ENCODE measurements at places on chromosomes 2 and 18. TPM values are rescaled to one million over a fixed set of nuclear protein-coding genes. Genes with fewer than 3 reads are reported as not detected.
A peak's percentile ranks its signal among the peaks of the same experiment; 100 is the strongest.

- no peak for DNase-seq
Measured at GRCh38 chr2:23015651-23016200, 369.3 kb upstream of the KLHL29 start.

DNA sequence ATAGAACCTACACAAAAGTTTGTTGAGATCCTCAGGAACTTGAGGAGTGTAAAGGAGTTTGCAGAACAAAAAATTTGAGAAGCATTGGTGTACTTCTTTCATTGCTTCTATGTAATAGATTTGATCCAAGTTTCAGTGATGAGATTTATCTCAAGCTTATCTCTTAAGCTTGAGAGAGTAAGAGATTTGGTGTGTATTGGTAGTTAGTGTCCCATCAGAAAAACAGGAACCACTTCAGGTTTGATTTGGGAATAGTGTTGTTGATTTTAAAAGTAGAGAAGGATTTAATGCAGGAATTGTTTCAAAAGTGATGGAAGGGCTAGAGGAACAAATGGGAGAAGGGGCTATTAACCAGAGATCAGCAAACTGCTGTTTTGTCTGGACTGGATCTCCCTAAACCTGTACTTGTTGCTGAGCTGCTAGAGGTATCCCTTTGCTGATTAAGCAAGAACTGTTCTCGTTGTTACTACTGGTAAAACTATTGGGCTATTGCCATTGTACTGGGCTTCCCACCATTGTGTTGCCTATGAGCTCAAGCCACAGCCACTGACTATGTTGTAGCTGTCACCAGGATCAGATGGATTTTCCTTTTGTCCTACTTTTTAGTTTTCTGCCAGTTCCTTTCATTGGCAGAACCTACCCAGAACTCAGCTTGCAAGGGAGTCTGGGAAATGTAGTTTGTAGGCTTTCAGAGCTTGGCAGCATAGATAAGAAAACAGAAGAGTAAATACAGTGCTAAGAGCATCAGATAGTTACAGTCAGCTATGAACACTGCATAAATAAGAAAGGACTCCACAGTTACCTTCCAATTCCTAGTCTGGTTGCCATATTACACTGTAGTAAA, 39.3 kb downstream of the RAB10 start:
- DNase-seq, result no peak

- no peak for DNase-seq
Measured at GRCh38 chr2:44956843-44957242, 15.3 kb downstream of the SIX3 start.

Gene HJURP
- not detected for total RNA-seq

GRCh38 chr2:124267794-124268193, 242.7 kb downstream of the CNTNAP5 start:
- no peak for DNase-seq

Gene SERPINB5
- total RNA-seq, result not detected

Gene FOXI3
- not detected for total RNA-seq

GRCh38 chr2:212737392-212738172, 199.0 kb upstream of the ERBB4 start:
- no peak for DNase-seq

DNA sequence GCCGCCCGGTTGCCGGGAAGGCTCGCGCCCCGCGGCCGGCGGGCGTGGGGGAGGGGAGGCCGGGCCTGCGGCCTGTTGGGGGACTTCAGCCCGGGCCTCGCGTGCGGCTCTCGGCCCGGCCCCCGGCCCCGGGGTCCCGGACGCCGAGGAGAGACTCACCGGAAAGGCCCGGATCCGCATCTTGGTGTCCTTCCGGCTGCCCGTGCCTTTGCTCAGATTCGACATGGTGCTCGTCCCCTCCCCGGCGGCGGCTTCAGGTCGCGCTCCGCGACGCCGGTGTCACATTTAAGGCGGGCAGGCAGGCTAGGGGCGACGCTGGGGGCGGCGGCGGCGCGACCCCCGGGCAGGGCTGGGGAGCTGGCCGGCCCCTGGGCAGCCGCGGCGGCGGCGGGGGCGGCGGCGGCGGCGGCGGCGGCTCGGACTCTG, 365 bp downstream of the CUL3 start:
- peak; percentile 34 for DNase-seq

- no peak for DNase-seq
Measured at GRCh38 chr18:29780816-29781215, 1261.7 kb downstream of the DSC3 start.

Gene ZNF396
- total RNA-seq, result 7.8 TPM

DNA sequence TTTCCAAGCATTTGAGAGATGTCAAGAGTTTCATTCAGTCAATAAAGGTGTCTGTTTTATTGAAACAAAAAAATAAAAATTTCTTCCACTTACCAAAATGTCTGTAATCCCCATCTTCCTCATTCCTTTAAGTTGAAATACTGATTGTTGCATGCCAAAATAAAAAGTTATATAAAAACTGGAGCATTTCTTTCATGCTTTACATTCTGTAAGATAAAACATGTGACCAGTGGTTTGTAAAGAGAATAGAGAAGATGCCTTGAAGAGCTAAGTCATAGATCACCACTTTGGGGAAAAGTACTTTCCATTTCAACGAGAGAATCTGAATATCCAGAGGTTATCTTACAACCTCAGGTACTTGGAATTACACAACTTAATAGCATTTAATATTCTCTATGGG, 35.9 kb upstream of the MYO1B start:
- DNase-seq, result no peak

- no peak for DNase-seq
Measured at GRCh38 chr2:85788603-85789002, 34.8 kb downstream of the ATOH8 start.

DNA sequence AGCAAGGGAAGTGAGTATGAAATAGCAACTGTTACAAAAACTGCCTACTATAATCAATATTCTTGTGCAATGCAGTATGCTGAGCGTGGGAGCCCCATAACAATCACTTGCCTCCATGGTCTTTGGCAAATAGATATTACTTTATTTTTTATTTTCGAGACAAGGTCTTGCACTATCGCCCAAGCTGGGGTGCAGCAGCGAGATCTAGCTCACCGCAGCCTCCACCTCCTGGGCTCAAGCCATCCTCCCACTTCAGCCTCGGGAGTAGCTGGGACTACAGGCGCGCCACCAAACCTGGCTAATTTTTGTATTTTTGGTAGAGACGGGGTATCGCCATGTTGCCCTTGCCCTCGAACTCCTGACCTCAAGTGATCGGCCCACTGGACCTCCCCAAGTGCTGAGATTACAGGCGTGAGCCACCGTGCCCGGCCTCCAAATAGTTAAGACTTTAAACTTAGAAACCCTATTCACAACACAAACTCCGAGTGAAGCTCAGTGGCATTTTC, 1.2 kb upstream of the CCNT2 start:
- DNase-seq, result no peak

DNA sequence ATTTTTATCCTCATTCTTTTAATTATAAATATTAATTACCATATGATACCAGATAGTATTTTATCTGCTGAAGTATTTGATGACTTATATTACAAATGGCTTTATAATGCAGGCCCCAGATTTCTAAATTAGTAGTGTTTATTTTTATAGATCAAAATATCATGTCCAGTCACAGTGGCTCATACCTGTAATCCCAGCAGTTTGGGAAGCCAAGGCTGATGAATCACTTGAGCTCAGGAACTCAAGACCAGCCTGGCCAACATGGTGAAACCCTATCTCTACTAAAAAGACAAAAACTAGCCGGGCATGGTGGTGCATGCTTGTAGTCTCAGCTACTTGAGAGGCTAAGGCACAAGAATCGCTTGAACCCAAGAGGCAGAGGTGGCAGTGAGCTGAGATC, 100.1 kb upstream of the ARHGAP15 start:
- no peak for DNase-seq

- no peak for DNase-seq
Measured at GRCh38 chr2:227415538-227416424, 28.0 kb upstream of the SCYGR1 start.

GRCh38 chr18:56119681-56120080, 518.7 kb downstream of the TXNL1 start:
- no peak for DNase-seq

Gene GREB1L
- 75.7 TPM for total RNA-seq

Gene IL1R2
- total RNA-seq, result 8.2 TPM

Gene SAG
- not detected for total RNA-seq

- no peak for DNase-seq
Measured at GRCh38 chr2:52238782-52239181, 1206.8 kb upstream of the NRXN1 start.

Gene UGT1A4
- not detected for total RNA-seq

Gene COL3A1
- total RNA-seq, result 303 TPM

Gene ERMN
- 1.6 TPM for total RNA-seq

GRCh38 chr2:118761771-118762170, 85.7 kb downstream of the EN1 start:
- DNase-seq, result no peak

DNA sequence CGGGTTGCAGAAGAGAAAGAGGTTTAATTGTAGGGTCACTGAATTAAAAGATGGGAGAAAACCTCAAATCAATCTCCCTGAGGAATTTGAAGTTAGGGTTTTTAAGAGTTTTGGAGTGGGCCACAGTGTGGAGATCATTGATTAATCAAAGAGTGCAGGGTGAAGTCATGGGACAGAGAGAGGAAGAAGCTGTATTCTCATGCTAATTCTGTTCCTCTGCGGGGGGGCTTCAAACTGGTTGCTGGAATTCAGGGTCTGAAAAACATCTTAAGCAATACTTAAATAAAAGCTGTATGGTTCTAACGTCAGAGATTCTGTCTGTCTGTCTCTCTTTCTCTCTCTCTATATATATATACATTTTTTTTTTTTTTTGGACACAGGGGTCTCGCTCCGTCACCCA, 169.8 kb upstream of the SPATS2L start:
- DNase-seq, result no peak

GRCh38 chr2:190535586-190535985, 1.1 kb upstream of the NEMP2 start:
- DNase-seq, result no peak

GRCh38 chr2:236702657-236703372, 133.2 kb downstream of the ACKR3 start:
- no peak for DNase-seq

Gene DHRS9
- 7.8 TPM for total RNA-seq

DNA sequence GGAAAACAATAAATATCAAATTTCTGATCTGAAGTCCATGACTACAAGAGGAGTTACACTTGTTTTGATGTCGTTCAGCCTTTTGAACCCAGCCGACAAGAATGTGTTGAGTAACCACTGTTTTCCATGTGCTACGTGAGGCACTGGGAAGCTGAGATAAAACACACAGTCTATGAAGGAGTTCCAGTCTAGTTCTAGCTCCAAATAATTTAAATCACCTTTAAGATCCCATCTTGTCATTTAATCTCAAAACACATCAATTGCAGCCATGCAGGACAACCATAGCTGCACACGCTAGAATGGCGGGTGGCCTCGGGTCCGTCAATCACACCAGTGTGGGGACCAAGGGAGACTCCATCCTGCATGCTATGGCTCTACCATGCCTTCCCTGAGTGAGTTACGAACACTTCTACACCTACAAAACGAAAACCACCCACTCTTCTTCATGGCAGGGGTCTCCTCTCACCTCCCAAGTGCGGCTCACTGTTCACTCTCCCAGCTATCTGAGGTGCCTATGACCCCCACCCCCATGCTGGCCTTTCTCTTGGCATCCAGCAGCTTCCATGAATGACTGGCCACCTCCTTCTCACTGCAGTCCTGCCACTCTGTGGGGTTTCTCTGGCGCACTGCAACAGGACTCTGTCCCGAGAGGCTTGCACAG, 3.8 kb downstream of the FHL2 start:
- no peak for DNase-seq

GRCh38 chr2:197297772-197298318, 12.7 kb downstream of the ANKRD44 start:
- no peak for DNase-seq

- DNase-seq, result no peak
Measured at GRCh38 chr2:236393101-236393500, 128.9 kb upstream of the ASB18 start.

DNA sequence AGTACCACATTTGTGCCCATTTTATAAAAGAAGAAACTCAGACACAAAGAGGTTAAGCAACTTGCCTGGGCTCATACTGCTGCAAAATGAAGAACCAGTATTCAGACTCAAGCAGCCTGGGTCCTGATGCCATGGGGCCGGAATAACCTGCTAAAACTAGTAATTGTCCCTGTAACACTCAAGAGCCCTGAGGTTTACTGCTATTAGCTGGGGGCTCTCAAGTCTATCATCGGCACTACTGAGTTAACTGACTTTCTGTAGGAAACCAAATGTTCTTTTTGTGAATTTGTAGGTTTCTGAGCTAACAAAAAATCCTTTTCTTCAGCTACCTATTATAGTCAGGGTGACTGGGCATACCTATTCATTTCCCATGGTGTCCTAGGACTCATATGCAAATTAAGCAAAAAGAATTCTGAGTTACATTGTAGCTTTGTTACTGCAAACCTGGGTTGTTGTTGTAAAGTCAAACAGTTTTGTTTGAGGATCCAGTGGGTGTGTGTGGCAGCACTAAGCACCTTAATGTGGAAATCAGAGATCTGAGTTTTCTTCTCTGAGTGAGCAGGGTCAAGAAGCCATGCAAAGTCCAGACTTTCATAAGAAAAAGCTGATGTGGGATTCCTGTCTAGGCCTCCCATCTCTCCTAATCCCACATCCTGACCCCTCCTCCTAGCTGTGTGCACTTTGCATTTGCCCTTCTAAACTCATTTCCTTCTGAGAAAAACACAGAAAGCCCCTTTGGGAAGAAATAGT, 72.4 kb upstream of the TNP1 start:
- no peak for DNase-seq

- no peak for DNase-seq
Measured at GRCh38 chr2:124607679-124608078, 582.6 kb downstream of the CNTNAP5 start.

Gene YPEL5
- 161 TPM for total RNA-seq

DNA sequence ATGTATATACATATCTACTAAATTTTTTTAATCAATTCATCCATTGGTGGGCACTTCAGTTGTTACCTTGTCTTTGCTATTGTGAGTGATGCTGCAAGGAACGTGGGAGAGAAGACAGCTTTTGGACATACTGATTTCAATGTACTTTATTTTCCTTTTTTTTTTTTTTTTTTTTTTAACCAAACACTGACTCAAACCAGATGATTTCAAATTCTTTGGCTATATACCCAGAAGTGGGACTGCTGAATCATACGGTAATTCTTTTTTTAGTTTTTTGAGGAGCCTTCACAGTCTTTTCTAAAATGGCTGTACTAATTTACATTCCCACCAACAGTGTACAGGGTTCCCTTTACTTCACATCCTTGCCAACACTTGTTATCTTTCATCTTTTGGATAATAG, 204.7 kb downstream of the INSIG2 start:
- DNase-seq, result no peak

Gene COLEC11
- 1.0 TPM for total RNA-seq

Gene GAD1
- total RNA-seq, result 0.48 TPM

Gene ASPRV1
- 1.6 TPM for total RNA-seq

Gene FAP
- total RNA-seq, result 36.0 TPM

- no peak for DNase-seq
Measured at GRCh38 chr18:832085-832681, 20.1 kb upstream of the YES1 start.

Gene CCDC68
- 8.5 TPM for total RNA-seq

- no peak for DNase-seq
Measured at GRCh38 chr2:167575276-167575675, 672.1 kb downstream of the STK39 start.

GRCh38 chr2:133952420-133952819, 301.5 kb upstream of the MGAT5 start:
- DNase-seq, result no peak

- DNase-seq, result no peak
Measured at GRCh38 chr2:17620841-17621240, 80.3 kb downstream of the VSNL1 start.

Measured in breast epithelium (tissue), 4 donors.